ENCODE measurements at places on chromosomes 11 and 22. TPM values are rescaled to one million over a fixed set of nuclear protein-coding genes. Genes with fewer than 3 reads are reported as not detected.

DNA sequence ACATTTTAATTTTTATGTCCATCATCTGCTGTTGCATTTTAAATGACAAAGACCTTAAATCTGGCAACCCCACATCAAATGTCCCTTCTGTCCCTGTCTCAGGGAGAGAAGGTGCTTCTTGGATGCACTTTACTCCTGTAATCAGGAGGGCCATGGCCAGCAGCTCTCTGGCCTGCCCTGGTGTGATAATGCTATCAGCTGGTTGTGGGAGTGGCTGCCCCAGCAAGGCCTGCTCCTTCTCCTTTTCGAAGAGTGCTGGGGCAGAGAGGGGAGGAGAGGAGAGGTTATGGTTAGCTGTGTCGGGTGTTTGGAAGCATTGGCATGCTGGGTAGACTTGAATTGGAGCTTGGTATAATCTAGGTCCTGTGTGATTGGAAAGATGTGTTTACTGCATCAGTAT, 12.8 kb downstream of the TNRC6B start:
- no peak for ATAC-seq

HBE1 gene
- not detected for total RNA-seq

GRCh38 chr11:124736736-124737135, 3.0 kb upstream of the NRGN start:
- ATAC-seq = no peak

GRCh38 chr11:110818032-110818687, 105.9 kb upstream of the ARHGAP20 start:
- peak; percentile 84 for ATAC-seq

OR8D4 gene
- not detected for total RNA-seq

DNA sequence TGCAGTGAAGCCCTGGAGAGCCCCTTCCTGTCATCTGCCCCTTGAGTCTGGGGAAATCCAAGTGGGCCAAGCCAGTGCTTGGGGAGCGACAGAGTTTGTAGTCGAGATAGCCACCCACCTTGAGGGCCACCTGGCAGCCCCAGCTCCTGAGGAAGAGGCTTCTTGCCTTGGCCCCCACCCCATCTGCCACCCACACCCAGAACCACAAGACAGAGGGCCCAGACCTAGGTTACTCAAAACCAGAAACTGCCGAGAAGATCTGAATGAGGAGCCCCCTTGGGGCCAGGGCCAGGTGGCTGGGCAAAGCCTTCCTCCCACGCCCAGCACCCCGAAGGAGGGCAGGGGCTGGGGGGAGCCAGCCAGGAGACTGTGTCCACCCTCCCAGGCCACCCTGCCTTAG, 18.8 kb upstream of the PRR5 start:
- no peak for ATAC-seq

DNA sequence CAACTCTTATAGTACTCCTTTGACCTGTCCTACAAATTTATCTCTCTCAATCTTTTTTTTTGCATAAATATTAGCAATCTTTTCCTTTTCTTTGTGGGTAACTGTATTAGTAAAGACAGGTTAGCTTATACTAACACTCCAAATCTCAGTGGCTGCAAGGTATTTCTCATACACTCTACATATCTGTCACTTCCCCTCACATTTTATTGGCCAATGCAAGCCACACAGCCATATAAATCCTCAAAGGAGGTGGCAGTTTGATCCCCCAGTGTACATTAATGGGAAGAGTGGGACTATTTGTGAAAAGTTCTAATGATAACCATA, 42.6 kb upstream of the EED start:
- ATAC-seq = peak; percentile 93

- ATAC-seq = no peak
These were observed 27.3 kb upstream of the NECTIN1 start for GRCh38 chr11:119756169-119756865.

GRCh38 chr11:45757672-45758071, 47.3 kb upstream of the SLC35C1 start:
- no peak for ATAC-seq

OR51B2 gene
- not detected for total RNA-seq

GRCh38 chr11:46049325-46049897, 71.8 kb downstream of the PHF21A start:
- ATAC-seq = no peak

GRCh38 chr11:132101881-132102280, 731.5 kb downstream of the NTM start:
- ATAC-seq = no peak

CHRM1 gene
- total RNA-seq = not detected

USP2 gene
- total RNA-seq = 1.3 TPM

- ATAC-seq = no peak
These were observed 9.0 kb upstream of the HTR3B start for GRCh38 chr11:113895367-113896155.

DNA sequence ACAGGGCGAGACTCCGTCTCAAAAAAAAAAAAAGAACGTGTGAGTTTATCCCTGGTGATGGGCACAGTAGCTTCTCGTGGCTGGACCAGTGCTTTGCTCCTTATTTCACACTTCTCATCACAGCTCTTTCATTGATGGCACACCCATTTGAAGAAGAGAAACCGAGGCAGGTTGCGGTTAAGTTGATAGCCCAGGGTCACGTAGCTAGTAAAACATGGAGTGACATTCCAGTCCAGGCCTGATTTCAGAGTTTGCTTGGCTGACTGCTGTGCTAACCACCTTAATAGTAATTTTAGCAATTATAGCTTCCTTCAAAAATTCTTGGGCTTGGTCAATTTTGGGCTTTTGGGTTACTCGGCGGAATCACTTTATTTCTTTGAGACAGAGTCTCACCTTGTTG, 25.8 kb downstream of the AP2A2 start:
- no peak for ATAC-seq

DNA sequence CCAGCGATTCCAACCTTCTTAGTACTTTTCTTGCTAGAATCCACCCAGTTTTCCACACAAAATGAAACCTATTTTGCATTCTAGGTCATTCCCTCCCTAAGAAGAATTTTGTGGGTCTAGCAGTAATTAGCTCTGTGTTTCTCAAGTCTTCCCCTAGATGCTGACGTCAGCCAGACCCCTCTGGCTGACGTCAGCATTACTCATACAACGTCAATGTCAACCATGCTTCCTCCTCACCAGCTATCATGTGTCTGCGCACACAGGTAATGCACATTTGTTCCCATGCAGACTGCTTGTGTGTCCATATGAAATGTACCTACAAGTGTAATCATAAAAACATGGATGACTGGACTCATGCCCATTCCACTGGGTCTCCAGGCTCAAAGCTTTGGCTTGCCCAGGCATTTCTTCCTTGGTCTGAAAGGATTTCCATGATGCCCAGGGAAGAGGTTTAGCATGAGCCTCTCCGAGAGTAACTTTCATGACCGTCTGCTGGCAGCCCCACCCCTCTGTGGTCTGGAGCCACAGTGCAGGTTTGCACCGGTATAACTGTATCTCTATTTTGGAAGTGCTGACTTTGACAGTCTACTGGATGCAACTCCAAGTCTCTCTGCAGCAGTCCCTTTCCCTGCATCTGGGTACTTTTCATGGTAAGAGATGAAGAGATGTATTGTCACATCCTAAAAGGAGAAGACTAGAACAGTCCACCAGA, 58.6 kb downstream of the DSCAML1 start:
- no peak for ATAC-seq

DNA sequence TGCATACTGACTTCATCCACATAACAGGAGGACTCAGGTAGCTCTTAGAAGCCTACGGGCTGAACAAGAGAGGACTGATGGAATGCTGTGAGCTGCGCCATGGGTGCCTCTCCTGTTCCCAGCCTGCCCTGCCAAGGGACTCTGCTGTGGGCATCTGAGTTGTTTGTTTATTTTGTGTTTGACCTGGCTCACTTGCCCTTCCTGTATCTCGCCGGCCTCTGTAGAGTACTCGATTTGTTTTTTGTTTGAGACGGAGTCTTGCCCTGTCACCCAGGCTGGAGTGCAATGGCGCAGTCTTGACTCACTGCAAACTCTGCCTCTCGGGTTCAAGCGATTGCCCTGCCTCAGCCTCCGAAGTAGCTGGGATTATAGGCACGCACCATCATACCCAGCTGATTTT, 1.8 kb downstream of the TTC38 start:
- no peak for ATAC-seq

GRCh38 chr11:67381244-67381972, 8.0 kb upstream of the CLCF1 start:
- ATAC-seq = no peak

- ATAC-seq = peak; percentile 34
These were observed 874 bp downstream of the ZFTA start for GRCh38 chr11:63767565-63768236.

TBX1 gene
- not detected for total RNA-seq

KDM4E gene
- total RNA-seq = not detected

- no peak for ATAC-seq
These were observed 541.4 kb downstream of the BRD1 start for GRCh38 chr22:49286181-49286760.

GRCh38 chr11:95299078-95299679, 68.2 kb upstream of the SESN3 start:
- ATAC-seq = peak; percentile 52

- ATAC-seq = no peak
These were observed 20.9 kb downstream of the PANX1 start for GRCh38 chr11:94149431-94150017.

DNA sequence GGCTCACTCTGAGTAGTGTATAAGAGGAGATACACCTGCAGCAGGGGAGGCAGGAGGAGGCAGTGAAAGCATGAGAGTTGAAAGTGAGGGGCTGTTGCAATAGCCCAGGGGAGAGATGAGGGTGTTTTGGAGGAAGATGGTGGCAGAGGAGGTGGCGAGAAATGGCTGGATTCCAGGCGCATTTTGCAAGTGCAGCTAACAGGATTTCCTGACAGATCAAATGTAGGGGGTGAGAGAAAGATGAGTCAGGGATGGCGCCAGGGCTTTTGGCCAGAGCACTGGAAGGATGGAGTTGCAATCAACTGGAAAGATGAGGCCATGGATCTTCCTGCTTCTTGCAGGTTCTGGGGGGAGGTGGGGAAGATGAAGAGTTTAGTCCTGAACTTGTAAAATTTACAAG, 16.8 kb upstream of the TSPAN18 start:
- ATAC-seq = no peak

GRCh38 chr11:18671246-18671645, 27.3 kb upstream of the TMEM86A start:
- ATAC-seq = peak; percentile 60

OR52I1 gene
- total RNA-seq = not detected

DNA sequence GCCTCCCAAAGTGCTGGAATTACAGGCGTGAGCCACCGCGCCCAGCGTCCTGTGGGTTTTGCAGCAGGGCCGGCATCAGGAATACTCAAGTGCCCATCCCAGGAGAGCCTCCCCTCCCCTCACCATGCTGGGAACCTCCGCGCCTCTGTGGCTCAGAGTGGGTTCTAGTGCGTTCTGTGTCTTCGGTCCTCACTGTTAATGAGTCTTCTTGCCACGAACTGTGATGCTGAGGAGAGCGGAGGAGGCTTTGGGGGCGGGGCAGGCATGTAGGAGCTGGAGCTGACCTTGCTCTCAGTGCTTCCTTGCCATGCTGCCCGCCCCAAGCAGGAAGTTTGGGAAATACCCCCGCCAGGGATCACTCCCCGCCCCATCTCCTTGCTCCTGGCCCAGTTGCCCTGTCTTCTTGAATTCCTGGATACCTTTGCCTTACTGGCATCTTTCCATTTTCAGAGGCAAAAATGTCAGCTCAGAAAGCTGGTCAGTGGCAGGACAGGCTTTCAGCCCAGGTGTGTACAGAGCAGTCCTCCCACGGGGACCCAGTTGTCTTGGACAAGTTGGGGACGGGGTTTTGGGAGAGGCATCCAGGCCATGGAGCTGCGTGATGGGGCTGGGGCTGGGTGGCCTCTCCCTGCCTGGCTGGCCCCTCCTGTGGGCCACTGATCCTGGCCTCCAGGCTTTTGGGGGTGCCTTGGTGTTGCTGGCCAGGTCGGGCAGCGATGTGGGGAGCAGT, 5.1 kb downstream of the GRAMD4 start:
- ATAC-seq = no peak

DNA sequence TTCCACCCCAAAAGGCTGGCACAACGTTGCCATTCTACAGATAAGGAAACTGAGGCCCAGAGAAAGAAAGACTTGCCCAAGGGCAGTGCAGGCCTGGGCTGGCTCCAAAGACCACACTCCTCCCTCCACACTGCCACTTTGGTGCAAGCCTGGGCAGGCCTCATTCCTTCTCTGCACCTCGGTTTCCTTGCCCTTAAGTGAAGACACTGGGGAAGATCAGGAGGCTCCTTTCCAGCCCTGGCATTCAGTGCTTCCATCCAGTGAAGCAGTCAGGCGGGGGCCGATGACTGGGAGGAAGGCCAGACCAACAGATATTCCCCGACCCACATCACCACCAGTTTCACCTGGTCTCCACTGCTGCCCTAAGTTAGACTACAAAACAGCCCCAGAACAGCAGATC, 18.3 kb upstream of the TCF20 start:
- ATAC-seq = no peak

- ATAC-seq = peak; percentile 51
These were observed 50.9 kb downstream of the MCAM start for GRCh38 chr11:119266063-119266462.

MFNG gene
- 170 TPM for total RNA-seq

DNA sequence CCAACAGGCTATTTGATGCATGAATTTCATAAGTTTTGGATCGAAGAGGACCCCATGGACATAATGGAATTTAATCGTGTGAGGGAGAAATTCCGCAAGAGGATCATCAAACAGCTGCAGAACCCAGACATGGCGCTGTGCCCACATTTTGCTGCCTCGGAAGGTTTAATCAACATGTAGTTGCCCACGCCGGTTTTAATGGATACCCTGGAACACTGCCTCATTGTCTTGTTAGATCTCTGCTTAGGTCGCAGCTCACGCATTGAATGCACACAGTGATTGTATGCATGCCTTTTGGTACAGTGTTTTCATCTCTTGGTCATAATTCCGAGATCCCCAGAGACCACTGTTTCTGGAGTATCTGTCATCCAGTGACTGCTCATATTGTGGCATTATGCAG, 46.8 kb downstream of the SLN start:
- no peak for ATAC-seq

DNA sequence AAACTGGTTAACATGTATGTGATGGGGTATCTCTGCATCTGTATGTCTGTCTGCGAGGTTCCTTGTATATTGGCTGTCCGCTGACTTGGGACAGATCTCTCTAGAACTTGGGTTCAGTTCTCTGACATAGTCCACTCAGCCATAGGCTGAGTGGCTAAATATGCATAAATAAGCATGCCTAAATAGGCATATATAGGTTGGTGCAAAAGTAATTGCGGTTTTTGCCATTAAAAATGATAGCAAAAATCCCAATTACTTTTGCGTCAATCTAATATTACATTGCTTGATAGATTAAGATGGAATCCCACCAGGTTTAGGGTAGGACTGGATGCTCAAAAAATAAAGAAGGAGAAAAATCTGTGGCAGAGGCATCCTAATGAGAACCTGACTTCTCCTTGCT, 8.8 kb downstream of the LRRC55 start:
- no peak for ATAC-seq

GRCh38 chr22:45136594-45136993, 27.1 kb upstream of the NUP50 start:
- ATAC-seq = no peak

Measured in activated T-helper 17 cell treated with anti-CD3 and anti-CD28 coated beads, Interleukin-2, amount 50 U/mL, for 72 hours (primary cell).